Psoas muscle (tissue), 8 donors: ENCODE measurements at places on chromosomes 1 and 21. TPM values are rescaled to one million over a fixed set of nuclear protein-coding genes. Genes with fewer than 3 reads are reported as not detected.

Gene FCRL3
- total RNA-seq: not detected

Gene TPM3
- total RNA-seq: 2,818 TPM

Gene ARMH1
- 0.59 TPM for total RNA-seq

Gene UBE2U
- not detected for total RNA-seq

Gene RAB3B
- total RNA-seq: not detected

Gene NTPCR
- 68.8 TPM for total RNA-seq

Gene S100A10
- 70.4 TPM for total RNA-seq

Gene RIMS3
- total RNA-seq: 0.15 TPM

Gene SRM
- 86.4 TPM for total RNA-seq

Gene ZMYND12
- 1.0 TPM for total RNA-seq

Gene FCAMR
- not detected for total RNA-seq

Gene C1orf226
- total RNA-seq: 0.61 TPM

Gene HSD3B1
- total RNA-seq: not detected

Gene HES3
- total RNA-seq: not detected

Gene CD1D
- total RNA-seq: 1.6 TPM

Gene TDRD5
- not detected for total RNA-seq

Gene TMEM200B
- 0.99 TPM for total RNA-seq

Gene LAMTOR5
- total RNA-seq: 206 TPM

Gene LRRN2
- 1.1 TPM for total RNA-seq

Gene MFAP2
- 0.67 TPM for total RNA-seq

Gene GPR25
- total RNA-seq: not detected

Gene TEDDM1
- total RNA-seq: not detected

Gene SYT11
- total RNA-seq: 5.0 TPM

Gene WLS
- 32.3 TPM for total RNA-seq
